ENCODE measurements at places on chromosomes 5 and 9. TPM values are rescaled to one million over a fixed set of nuclear protein-coding genes. Genes with fewer than 3 reads are reported as not detected.

The TMEM8B gene
- 2.3 TPM for total RNA-seq

The CER1 gene
- not detected for total RNA-seq

The SPINK6 gene
- total RNA-seq, result not detected

The PKD2L2 gene
- not detected for total RNA-seq

The FCN1 gene
- not detected for total RNA-seq

The GFI1B gene
- not detected for total RNA-seq

The ANKRD20A1 gene
- not detected for total RNA-seq

The MUSK gene
- 0.40 TPM for total RNA-seq

The C7 gene
- total RNA-seq, result 3.1 TPM

The F12 gene
- total RNA-seq, result 1.0 TPM

The PRLR gene
- total RNA-seq, result 0.16 TPM

The FBP2 gene
- not detected for total RNA-seq

The HAUS6 gene
- total RNA-seq, result 8.7 TPM

The CRHBP gene
- not detected for total RNA-seq

The TAF11L5 gene
- not detected for total RNA-seq

The EIF4E1B gene
- total RNA-seq, result not detected

The NXNL2 gene
- total RNA-seq, result not detected

The MAP1B gene
- total RNA-seq, result 58.9 TPM

The SLC27A6 gene
- total RNA-seq, result 1.6 TPM

The CHD1 gene
- total RNA-seq, result 24.6 TPM

Data from epithelial cell of alveolus of lung (primary cell).